ENCODE measurements at places on chromosomes 13 and 19.

DNA sequence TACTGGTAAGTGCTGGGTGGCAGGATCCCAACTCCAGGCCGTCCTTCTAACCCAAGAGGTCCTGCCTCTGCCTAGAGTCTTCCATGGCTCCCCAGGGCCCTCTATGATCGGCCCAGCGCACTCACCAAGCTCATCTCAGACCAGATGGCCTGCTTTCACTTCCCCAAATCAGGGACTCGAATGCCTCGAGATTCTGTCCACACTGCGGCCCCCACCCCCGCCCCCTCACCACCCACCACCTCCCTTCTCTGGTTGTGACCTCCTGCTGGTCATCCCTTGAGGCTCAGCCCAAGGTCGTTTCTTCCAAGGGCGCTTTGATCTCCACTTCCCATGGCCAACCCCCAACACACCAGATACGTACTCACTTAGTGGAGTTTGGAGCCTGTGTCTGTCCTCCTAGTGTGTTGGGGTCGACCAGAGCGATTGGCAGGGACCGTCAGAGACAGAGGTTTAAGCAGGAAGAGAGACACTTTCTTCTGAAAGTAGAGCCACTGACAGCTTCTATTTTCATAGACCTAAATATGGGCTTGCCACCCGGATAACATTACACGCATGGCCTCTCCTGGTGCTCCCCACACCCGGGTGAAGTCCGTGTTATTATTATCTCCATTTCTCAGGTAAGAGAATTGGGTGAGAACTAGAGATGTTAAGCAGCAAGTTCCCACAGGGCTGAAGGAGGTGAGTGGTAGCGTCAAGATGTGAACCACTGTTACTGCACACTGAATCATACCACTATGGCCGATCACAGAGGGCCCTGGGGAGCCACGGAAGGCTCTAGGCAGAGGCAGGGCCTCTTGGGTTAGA is at the start of gene FCER2:
Gene FCER2 (minus strand): TSS at position 478 of the 804 bp plus-strand sequence. CDS start 2,371 bp downstream, outside the sequence.
- peak; percentile 86 for DNase-seq

GRCh38 chr19:18160971-18161635 is 8.1 kb downstream of the PIK3R2 start:
- DNase-seq: peak; percentile 73

DNA sequence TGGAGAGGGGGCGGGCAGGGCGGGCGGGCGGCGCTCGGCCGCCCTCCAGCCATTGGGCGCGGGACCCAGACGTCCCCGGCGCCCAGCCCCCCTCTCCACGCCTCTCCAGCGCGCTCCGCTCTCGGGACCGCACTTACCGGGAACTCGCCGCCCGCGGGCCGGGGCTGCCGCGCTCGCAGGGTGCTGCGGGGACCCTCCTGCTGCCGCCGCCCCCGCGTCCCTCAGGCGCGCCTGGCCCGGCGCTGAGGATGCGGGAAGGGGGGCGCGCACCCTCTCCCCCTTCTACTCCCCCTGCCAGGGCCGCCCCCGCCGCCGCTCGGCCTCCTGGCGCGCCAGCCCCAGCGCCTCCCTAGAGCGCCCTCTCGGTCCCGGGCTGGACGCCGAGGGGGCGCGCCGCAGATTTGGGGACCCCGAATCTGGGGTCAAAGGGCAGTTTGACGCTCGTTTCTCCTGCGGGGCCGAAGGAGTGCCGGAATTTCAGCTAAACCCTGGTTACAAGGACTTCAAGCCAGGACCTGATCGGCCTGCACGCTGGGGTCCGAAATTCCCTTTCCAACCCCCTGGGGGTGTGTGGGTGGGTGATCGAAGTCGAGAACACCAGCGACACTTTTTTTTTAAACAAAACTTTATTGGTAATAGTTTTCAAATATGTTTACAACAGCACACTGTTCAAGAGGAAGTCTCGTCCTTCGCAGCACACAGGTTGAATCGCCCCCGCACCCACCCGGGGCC is 696 bp upstream of the SAMD1 start:
- peak; percentile 85 for DNase-seq

- no peak for DNase-seq
These were observed 20.7 kb upstream of the PTBP1 start for GRCh38 chr19:776549-776948.

- DNase-seq: peak; percentile 30
These were observed 29.4 kb upstream of the PTPRS start for GRCh38 chr19:5369962-5370367.

DNA sequence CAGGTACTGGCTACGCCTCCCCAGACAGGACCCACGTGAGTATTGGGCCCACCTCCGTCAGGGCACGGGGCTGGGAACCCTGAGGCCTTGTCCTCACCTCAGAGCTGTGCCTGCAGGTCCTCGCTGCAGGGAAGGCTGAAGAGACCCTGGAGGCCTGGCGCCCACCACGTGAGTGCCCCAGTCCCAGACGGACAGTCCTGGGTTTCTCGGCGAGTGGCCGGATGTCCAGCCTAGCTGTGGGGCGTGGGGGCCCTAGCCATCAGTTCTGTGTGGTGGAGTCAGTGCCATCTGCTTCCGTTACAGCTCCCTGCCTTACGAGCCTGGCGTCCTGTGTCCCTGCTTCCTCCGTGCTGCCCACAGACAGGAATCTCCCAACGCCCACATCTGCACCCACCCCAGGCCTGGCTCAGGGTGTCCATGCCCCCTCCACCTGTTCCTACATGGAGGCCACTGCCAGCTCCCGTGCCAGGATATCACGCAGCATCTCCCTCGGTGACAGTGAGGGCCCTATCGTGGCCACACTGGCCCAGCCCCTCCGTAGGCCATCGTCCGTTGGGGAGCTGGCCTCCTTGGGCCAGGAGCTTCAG is 7.8 kb upstream of the OVOL3 start:
- DNase-seq: no peak

GRCh38 chr19:45475537-45476291 is 7.9 kb downstream of the FOSB start:
- DNase-seq: no peak

GRCh38 chr19:16520986-16521624 is 21.1 kb downstream of the CHERP start:
- DNase-seq: no peak

- DNase-seq: no peak
These were observed 1.7 kb downstream of the ETFB start for GRCh38 chr19:51364200-51365106.

- no peak for DNase-seq
These were observed 22.6 kb downstream of the TMPRSS9 start for GRCh38 chr19:2382530-2383222.

- DNase-seq: no peak
These were observed 38.8 kb downstream of the MYO9B start for GRCh38 chr19:17114414-17114831.

DNA sequence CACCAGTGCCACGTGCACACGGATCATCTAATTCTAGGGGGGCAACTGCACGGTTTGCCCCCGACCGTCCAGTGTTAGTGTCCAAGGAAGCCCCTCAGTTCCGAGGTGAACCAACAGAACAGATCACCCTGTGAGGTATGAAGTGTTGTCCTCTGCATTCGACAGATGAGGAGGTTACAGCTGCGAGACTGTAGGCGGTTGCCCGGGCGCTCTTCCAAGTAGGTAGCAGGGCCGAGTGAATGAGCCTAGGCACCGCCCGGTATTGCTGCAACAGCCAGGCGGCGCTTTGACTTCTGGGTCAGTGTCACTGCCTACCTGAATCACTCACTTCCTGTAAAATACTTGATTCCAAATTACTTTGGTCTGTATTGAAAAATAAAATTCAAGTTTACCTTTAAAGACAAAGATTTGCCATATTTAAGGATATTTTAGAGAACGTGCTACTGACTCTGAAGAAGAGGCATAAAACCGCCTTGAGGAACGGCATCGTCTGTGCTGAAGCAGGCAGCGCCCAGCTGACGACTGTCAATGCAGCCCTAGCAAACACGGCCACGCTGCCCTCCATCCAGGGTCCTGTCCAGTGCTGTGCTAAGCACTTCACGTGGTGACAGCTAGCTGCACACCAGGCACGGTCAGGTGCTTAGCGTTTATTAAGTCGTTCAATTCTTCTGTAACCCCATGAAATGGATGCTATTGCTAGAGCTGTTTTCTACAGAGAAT is 19.3 kb upstream of the RASA3 start:
- no peak for DNase-seq

- DNase-seq: peak; percentile 66
These were observed 2.8 kb downstream of the PTGER1 start for GRCh38 chr19:14472202-14472938.

- DNase-seq: no peak
These were observed 2.7 kb downstream of the PIAS4 start for GRCh38 chr19:4009990-4010807.

- peak; percentile 37 for DNase-seq
These were observed 19.2 kb upstream of the ERCC1 start for GRCh38 chr19:45442778-45443461.
